Activated CD8-positive, alpha-beta memory T cell treated with anti-CD3 and anti-CD28 coated beads for 48 hours (primary cell): ENCODE measurements at places on chromosomes 3 and 15.

GRCh38 chr3:58355179-58355578 lies 22.5 kb downstream of the PXK start:
- DNase-seq: no peak

DNA sequence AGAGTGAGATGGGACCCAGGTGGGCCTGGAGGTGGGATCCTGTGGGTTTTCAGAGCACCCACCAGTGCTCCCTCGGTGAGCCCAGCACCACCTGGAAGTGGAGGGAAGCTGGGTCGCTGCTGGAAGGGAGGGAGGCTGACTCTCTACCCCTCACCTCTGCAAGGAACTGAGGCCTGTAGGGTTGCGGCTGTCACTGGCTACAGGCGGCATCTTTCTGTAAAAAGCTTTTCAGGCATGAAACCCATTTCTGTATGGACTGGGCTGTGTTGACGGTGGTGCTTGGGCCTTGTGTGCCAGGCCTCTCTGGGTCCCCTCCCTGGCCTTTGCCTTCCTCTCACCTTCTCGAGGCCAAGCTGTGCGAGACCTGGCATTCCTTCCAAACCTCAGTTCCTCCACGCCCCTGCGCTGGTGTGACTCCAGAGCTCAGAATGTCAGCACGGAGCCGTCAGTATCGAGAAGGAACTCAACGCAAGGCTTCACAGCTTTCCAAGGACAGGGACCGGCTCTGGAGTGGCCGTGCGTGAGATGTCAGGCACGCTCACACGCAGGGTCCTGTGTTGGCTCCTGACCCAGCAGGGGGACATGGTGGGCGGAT lies 16.6 kb downstream of the ABTB1 start:
- DNase-seq: no peak

DNA sequence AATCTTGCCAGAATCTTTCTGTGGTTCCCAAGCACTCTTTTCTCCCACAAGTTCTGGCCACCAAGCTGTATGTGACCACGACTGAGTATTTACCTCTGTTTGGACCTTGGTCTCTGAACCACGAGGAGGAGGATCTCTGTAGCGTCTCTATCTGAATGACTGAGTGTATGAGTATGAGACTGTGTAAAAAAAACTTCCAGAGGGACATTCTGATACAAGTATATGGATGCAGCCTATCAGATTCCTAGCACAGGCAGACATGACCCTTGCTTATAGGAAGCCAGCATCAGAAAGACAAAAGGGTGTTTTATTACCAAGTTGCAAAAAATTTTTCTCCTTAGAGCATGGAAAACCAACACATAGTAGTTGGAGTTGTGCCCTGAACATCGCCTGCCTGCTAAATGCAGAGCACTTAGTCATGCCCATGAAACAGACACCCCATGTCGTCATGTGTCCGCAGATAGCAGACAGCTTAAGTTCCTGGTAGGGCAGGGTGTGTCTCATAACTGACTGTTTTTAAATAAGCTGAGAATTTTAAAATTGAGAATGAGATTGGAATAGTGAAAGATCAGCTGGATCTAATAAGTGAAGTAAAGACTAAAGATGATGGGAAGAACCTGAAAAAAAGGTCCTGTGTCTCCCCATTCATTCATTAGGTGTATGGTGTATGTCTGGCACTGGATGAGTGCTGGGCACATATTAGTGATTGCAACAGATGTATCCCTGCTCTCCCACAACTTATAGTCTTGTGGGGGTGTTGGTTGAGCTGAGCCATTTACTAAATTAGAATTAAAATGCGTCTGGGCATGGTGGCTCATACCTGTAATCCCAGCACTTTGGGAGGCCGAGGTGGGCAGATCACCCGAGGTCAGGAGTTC lies 30.9 kb downstream of the DAG1 start:
- no peak for DNase-seq

- DNase-seq: no peak
These were observed 374.8 kb upstream of the PDZRN3 start for GRCh38 chr3:73999501-73999900.

GRCh38 chr15:82804575-82804949 lies 1.3 kb downstream of the FSD2 start:
- no peak for DNase-seq

- DNase-seq: peak; percentile 25
These were observed 656 bp downstream of the SLMAP start for GRCh38 chr3:57756528-57757401.

DNA sequence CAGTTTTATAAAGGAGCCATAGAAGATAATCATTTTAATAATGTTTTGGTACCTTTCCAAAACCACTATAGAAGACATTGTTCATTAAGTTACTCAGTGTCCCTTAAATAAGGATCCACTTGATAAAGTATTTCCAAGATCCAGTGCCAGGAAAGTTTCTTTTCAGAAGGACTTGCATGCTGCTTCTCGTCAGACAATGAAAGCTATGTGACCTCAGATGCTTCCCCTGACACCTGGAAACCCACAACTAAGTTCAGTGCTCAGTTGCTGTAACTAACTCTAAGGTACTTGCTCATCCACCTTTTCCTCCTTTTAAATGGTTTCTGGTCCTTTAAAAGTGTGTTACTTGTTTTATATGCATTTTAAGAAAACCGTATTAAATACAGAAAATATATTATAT lies 7.3 kb downstream of the SSR3 start:
- DNase-seq: no peak

DNA sequence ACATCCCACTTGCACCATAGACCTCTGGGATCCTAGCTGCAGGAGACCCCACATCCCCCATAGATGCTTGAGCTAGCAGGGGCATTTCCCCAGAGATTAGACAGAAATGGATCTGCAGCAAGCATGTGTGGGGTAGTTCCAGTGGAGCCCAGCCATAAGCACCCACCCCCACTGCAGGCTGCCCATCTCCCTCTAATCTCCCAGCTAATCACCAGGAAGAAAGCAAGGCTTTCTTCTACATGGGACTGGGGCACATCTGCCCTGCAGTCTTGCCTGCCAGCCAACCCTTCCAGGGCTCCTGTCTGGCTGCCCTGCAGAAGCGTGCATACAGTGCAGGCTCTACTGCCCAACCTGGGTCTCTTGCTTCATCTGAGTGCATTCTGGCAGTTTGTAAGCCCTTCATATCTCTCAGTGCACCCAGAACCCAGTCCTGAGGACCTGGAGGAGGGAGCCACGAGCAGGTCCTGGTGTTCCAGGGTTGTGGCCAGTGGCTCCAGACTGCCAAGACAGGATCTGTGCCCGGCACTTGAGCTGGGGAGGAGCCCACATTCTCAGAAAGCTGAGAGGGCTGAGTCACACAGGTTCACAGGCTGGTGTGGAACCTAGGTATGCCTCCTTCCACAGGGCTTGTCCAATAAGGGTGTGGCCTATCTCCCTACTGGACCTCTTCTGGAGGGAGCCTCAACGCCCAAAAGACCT lies 49.9 kb upstream of the IGSF11 start:
- no peak for DNase-seq
